ENCODE measurements at places on chromosomes 7 and 10.

DNA sequence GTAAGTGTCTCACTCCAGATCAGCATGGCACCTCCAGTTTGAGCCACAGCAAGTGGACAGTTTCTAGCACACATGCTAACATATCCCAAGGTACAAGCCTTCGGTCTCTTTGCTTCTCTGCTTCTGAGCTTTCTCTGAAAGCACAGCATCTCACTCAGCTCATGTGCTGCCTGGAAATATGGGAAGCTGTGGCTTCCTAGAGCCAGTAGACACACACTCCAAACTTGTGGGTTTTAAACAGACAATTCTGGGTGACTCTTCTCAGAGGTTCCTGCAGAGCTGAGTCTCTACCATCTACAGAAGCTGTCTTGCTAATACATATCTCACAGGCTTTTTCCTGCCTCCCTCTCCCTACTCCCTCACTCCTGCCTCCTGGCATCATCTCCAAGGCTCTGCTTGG, 23.9 kb upstream of the TMEM273 start:
- no peak for DNase-seq

DNA sequence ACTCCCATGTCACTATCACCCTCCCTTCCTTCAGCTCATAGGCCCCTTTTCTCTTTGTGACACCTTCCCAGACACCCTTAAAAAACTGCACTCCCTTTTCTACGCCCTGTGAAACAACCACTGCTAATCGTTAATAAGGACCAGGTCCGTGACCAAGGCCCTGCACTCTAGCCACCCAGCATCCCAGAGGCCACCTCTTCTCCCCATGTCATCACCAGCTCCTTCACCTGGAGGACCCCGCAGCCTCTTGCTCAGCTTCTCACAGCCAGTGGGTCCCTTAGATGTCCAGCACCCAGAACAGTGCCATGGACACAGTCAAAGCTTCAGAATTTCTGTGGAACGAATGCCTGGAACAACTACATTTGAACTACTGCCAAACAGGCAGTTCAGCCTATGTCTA, 2.3 kb downstream of the PARD3 start:
- DNase-seq: no peak

- no peak for DNase-seq
These were observed 26.4 kb downstream of the CHST15 start for GRCh38 chr10:124066781-124067714.

DNA sequence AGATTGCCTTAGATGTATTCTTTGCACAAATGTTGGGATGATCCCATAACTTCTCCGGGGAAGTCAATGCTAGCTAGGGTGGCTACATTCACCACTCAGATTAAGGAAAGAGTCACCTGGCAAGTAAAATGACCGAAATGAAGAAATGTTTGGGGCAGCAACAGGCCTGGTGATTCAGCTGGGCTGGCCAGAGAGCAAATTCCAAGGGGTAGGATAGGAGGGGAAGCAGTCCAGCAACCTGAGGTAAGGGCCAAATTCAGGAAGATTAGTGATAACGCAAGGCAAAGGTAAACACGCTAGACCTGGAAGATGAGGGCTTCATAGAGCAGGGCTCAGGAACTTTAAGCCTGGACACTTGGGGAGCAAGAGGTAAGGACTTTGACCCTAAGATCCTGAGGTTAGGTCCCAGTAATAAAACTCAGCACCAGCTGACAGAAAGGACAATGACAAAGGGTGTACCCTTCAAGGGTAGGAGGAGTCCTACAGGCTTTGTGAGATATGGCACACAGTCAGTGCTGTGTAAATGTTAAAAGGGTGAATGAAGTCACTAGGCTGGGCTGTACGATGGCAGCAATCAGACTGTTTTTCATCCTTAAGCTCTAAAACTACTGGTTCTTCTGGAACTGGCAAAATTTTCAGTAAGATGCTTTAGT, 22.7 kb upstream of the SMNDC1 start:
- DNase-seq: no peak

GRCh38 chr7:130421684-130422083, 19.1 kb downstream of the CEP41 start:
- peak; percentile 18 for DNase-seq

- DNase-seq: no peak
These were observed 44.5 kb upstream of the PIK3CG start for GRCh38 chr7:106820321-106821217.

DNA sequence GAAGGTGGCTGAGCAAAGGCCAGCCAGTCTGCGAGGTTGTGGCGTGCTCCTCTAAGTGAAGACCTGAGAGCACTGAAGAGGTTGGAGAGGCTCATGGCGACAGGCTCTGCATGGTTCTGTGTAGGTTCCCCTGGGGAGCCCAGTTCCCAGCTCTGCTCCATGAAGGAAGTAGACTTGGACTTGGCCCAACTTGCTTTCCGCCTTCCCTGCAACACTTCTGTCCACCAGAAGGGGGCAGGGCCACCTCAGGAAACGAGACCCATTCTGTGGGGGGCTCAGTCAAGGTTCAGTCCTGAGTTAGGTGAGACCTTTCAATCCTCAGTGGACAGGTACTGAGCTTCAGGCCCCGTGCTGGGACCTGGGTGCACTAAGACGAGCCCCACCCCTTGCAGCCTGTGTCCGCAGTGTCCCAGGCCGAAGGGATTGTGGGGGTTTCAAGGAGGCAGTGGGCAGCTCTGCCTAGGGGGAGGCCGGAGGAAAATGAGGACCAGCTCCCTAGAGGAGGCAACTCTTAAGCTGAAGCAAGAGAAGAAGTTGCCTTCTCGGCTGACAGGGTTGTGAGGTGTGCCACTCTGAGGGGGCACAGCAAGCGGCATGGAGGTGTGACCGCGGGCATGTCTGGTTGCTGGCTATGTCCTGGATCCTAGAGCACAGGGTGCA, 15.0 kb upstream of the PCBD1 start:
- no peak for DNase-seq

DNA sequence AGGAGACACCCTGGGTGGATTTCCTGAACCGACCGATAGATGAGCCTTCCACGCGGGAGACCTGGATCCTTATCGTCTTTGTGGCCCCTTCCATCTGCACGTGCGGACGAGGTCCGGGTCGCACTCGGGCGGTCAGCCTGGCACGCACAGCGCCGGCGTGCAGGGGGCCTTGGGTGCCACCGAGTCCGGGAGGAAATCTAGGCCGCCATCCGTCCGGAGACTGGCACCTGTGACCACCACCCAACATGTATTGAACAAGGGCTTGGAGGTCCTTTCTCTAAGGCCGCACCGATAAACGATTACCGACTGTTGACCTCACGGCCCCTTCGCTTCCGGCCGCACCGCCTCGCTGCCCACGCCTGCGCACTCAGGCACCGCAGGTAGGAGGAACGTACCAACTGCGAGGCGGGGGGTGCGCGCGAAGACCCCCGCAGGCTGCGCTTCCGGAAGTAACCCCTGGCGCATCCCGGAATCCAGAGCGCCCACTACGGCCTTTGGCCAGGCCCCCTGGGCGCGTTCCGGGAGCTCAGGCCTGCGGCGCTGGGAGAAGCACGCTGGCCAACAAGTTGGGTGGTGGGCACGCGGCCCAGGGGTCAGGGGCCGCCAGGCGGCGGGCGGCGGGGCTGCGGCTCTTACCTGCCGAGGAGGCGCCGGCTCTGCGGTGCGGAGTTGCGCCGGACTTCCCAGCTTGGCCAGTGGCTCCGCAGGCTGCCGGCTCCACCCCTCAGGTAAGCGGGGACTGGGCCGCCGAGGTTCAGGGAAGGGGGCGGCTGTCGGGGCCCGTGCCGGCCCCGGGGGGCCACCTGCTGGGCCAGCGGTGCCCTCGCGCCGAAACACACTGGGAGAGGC, at the start of the genes ACTR3C and LRRC61:
Gene ACTR3C (minus strand): TSS at position 713 of the 849 bp plus-strand sequence. CDS start 28,249 bp downstream, outside the sequence.
Gene LRRC61 (plus strand): TSS at position 523 of the 849 bp plus-strand sequence. CDS start 13,507 bp downstream, outside the sequence.
- DNase-seq: peak; percentile 63
